ENCODE measurements at places on chromosomes 12 and 14. TPM values are rescaled to one million over a fixed set of nuclear protein-coding genes. Genes with fewer than 3 reads are reported as not detected.

The TEX52 gene
- not detected for total RNA-seq

DNA sequence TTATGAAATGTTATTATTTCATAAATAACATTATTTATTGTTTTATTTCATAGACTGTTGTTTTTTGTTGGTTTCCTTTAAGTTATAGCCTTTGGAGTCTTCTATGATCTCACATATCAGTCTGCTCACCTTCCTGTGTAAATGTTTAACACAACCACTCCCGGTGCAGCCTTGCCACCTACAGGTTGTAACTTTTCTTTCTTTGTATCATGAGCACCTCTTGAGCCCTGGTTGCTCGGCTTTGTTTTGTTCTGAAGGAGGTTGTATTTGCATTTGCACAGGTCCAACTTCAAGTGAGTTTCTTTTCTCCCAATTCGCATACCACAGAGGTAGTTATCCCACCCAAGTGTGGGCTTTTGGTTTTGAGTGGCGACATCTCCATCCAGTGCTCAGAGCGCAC is 121.4 kb downstream of the SLC15A4 start:
- DNase-seq: no peak

The TAS2R8 gene
- total RNA-seq: not detected

- no peak for DNase-seq
Observed at GRCh38 chr14:98847521-98848468, 424.2 kb downstream of the BCL11B start.

DNA sequence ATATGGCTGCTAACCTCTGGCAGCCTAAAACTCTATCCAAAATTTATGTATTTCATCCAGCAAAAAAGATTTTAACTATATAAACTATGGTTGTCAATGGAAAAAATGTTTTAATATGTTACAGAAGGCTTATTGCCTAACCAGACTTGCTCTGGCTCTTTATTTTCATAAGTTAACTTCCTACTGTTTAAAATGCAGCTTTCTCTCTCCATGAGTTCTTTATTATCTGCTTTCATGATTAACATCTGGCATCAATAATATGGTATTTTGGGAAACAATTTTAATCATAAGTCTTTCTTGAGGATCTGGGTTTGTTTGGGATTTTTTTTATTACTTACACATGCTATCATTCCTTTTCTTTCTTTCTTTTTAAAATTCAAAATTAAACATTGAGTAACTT is 20.5 kb downstream of the KERA start:
- DNase-seq: no peak

The CCND2 gene
- 186 TPM for total RNA-seq

GRCh38 chr14:29668201-29668600 is 259.4 kb downstream of the PRKD1 start:
- DNase-seq: no peak

The RTL1 gene
- 0.09 TPM for total RNA-seq

The PLEKHD1 gene
- 0.14 TPM for total RNA-seq

- peak; percentile 75 for DNase-seq
Observed at GRCh38 chr12:131621701-131622421, 89.0 kb upstream of the SFSWAP start.

The KRT71 gene
- total RNA-seq: not detected

GRCh38 chr12:58433959-58434358 is 486.3 kb downstream of the LRIG3 start:
- DNase-seq: no peak

The PPP1R13B gene
- total RNA-seq: 3.9 TPM

GRCh38 chr12:89424389-89424788 is 72.1 kb upstream of the DUSP6 start:
- no peak for DNase-seq

DNA sequence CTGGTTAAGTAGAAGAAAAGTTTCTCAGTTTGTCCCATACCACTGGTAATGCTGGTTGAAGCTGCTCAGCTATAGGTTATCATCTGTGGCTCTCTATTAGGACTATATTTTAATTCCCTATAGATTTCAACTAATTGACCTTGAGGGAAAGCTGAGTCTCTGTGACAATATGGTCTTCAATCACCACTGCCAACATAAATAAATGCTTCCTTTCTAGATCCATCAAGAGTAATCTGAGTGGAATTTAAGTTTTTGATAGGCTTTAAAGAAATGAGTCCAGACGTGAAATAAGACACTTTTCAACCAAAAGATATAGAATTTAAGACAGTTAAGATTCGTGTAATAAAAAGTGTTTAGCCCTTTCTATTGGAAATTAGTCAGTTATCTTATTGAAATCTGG is 63.5 kb upstream of the MYF6 start:
- DNase-seq: no peak

The RPL6 gene
- total RNA-seq: 2,075 TPM

GRCh38 chr12:117671734-117672133 is 297.1 kb downstream of the KSR2 start:
- peak; percentile 33 for DNase-seq

The IFI27 gene
- total RNA-seq: 9.5 TPM

The CFAP73 gene
- not detected for total RNA-seq

GRCh38 chr14:24037658-24038037 is 14.2 kb upstream of the CARMIL3 start:
- DNase-seq: no peak

- no peak for DNase-seq
Observed at GRCh38 chr14:90154110-90154509, 92.3 kb downstream of the KCNK13 start.

GRCh38 chr12:112243255-112244110 is 118.1 kb downstream of the TRAFD1 start:
- DNase-seq: no peak

GRCh38 chr12:56062996-56063395 is 17.0 kb upstream of the ERBB3 start:
- no peak for DNase-seq

The ARHGEF40 gene
- 72.7 TPM for total RNA-seq

DNA sequence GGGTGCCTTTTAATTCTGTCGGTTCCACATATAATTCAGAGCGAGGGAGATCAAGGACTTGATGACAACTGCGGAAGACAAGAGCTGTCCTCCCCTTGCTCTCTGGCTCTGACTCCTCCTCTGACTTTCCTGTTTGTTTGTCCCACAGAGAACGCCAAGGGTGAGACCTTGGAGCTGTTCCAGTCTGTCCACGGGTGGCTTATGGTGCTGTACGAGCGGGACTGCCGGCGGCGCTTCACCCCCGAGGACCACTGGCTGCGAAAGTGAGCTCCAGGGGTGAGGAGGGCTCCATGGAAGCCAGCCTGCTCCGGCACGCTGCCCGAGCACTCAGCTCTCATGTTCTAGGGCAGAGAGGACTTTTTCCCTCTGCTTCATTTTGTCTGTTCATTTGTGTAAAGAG is 32.8 kb downstream of the UBE3B start:
- DNase-seq: no peak

GRCh38 chr12:67256649-67257048 is 12.5 kb upstream of the CAND1 start:
- no peak for DNase-seq

DNA sequence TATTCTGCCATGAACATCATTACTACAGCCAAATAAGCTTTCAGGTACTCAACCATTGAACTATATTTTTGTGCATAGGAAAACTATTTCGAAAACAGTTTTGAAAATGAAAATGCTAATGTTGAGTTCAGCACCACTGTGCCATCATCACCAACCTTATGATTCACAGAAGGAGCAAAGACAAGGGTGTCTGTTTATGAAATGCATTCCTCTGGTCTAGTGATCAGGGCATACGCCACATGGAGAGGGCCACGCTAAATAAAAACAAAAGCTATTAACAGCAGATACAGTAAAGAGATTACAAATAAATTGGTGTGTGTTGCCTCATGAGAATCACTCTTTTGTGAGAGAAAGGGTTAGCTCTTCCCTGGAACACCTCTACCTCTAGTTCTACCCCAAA is 43.2 kb upstream of the BMAL2 start:
- no peak for DNase-seq

GRCh38 chr12:128983371-128983770 is 130.1 kb downstream of the GLT1D1 start:
- DNase-seq: no peak

DNA sequence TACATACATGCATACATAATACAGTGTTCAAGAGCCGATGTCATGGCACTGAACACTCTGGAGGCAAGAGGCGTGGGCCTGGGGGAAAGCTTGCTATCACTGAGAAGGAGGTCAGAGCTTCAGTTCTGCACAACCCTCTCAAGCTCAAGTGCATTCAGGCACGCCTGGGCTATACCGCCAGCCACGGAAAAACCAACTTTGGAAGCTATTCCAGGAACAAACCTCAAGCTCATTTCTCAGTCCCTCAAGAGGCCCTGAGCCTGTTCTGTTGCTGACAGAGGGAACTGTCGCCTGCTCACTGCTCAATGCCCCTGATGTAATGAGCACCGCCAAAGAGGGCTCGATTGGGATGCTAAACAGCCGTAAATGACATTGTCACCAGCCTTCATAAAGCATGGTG is 9.2 kb downstream of the NOS1 start:
- DNase-seq: no peak

DNA sequence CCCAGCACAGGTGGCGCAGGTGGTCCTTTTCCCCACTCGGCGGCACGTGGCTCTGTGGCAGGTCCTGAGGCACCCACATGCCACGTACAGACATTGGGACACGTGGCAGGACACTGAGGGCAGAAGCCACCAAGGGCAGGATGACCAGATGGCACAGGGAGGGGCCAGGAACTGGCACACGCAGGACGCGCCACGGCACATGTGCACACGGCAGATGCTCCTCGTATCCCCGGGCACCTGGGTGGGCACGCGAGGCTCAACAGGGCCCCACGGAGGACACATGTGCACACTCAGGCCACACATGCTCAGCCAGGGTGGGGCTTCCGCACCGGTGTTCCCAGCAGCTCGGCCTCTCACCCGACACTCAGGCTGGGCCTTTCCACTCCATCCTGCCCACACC is 52.0 kb downstream of the FBRSL1 start:
- no peak for DNase-seq

The PRR4 gene
- total RNA-seq: 3.3 TPM

The AKAP6 gene
- total RNA-seq: 9.7 TPM

- no peak for DNase-seq
Observed at GRCh38 chr14:49401373-49401772, 184.8 kb downstream of the RPS29 start.

The PRICKLE1 gene
- 9.3 TPM for total RNA-seq

DNA sequence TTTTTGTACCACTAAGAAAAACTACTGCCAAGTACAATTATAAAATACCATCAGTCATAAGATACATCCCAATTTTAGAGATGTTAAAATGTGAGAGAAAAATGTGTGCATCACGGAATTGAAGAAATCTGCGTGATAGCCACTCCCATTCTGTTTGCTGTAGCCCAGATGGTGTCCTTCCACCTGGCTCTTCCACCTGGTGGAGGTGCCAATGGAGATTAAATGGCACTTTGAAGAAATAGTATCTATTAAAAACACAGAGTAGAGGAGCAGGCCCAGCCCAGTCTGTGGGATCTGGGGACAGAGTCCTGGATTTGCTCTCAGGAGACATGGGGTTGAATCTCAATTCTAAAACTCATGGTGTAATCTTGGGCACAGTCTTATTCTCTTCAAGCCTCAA is 35.5 kb downstream of the TSPAN11 start:
- DNase-seq: no peak

GRCh38 chr12:53659011-53659551 is 16.8 kb downstream of the ATP5MC2 start:
- DNase-seq: peak; percentile 26

- DNase-seq: no peak
Observed at GRCh38 chr14:97943619-97944018, 1146.4 kb downstream of the VRK1 start.
